ENCODE measurements at places on chromosomes 3 and 15. TPM values are rescaled to one million over a fixed set of nuclear protein-coding genes. Genes with fewer than 3 reads are reported as not detected.

CCR1 gene
- 2.0 TPM for total RNA-seq

DNA sequence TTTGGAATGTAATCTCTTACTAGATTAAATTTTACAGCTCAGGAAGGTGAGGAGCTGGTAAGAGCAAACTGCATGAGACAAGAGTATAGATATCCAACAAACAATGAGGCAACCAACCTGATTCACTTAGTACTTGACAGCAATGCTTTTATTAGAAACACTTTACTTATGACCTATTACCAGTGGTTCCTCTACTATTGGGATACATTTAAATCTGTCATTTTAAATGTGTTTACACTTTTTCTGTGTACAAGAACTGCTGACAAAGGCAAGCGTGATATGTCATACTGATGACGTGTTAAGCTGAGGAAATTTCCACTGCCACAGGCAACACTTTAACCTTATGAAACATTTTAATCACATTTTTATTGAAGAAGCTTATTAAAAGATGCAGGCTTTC lies 1043.3 kb downstream of the FHIT start:
- DNase-seq: no peak

- DNase-seq: peak; percentile 35
Measured at GRCh38 chr3:112132975-112133448, at the start of gene GCSAM. Gene GCSAM (minus strand): TSS chr3:112133248. CDS start chr3:112133120, 128 bp downstream.

- DNase-seq: no peak
Measured at GRCh38 chr3:64331605-64332004, 106.3 kb upstream of the PRICKLE2 start.

DNA sequence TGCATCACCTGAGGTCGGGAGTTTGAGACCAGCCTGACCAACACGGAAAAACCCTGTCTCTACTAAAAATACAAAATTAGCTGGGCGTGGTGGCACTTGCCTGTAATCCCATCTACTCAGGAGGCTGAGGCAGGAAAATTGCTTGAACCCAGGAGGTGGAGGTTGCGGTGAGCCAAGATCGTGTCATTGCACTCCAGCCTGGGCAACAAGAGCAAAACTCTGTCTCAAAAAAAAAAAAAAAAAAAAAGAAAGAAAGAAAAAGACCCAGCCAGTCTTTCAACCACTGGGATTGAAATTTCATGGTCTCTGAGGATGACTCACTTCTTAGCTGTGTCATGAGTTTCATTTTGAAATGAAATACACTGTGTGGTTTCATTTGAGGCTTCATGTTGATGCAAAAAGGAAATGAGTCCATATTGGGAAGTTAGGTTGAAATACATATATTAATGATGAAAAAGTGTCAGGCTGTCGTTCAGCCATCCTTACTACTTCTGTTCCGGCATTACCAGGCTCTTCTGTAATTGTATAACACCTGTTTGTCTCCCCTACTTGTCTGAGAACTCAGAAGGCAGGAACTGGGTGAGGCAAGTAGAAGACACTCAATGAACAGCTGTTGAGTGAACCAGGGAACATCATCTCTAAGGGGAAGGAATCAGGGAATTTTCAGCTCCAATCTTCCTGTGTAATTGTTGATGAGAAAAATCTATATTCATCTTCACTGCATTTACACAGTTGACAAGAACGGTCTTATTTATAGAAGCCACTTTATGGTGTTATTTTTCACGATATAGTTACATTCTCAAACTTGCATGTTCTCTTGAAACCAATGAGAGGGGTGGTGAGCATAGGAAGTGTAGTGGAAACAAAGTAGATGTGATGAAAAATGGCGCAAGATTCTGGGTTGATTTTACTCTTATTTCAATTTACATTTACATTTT lies 87.4 kb downstream of the NFKBIZ start:
- DNase-seq: no peak

GRCh38 chr3:28287046-28287445 lies 45.6 kb downstream of the CMC1 start:
- DNase-seq: no peak

DNA sequence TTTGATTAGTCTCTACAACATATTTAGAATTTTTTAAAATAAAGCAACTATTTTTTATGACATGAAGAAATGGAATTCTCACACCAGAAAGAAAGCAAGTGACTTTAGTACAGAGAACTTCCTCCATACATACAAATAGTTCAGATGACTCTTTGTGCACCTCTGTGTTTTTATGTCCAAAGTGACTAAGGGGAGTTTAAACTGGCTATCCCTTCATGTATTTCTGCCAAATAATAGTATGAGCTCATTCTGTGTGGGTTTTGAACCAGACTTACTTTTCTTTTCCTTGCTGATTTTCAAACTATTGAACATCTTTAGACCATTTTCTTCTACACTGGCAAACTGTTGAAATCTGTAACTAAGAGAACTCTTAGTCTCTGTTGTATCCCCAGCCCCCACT lies 196.3 kb downstream of the EPHA3 start:
- no peak for DNase-seq

DNA sequence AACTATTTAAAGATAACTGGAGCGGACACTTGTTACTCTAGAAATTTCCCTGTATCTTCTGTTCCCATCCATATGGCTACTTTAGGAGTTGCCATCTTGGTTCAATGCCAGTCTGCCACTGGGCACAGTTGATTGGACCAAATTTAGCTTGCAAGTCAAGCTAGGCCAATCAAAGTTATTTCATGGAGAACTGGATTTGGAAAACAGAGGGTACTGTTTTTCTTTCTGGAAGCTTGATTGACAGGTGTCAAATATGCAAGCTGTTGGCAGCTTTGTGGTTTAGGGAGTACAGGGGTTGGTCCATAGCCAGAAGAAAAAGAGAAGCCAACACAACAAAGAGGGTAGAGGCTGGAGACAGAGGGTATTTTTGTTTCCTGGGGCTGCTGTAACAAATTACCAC lies 33.4 kb upstream of the KLHL25 start:
- DNase-seq: no peak

Data from left ventricle myocardium inferior (tissue), 1 donor.